ENCODE measurements at places on chromosomes 12 and 14.

DNA sequence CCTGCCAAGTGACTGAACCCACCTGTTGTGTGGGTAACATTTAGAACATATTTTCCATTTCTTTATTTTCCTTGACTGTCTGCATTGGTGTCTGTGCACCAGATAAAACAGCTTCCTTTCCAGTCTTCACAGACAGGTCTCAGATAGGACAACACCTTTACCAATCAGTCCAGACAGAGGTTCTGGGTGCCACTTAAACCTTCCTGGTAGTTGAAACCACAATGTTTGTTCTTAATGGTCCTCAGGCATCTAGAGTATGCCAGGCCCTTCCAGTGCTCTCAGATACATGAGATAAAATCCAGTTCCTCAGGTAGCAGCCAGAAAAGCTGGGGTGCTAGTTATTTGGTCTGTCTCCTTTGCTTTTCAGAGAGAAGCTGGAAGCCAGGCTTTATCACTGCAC is 7.0 kb upstream of the CLEC2D start:
- no peak for DNase-seq

DNA sequence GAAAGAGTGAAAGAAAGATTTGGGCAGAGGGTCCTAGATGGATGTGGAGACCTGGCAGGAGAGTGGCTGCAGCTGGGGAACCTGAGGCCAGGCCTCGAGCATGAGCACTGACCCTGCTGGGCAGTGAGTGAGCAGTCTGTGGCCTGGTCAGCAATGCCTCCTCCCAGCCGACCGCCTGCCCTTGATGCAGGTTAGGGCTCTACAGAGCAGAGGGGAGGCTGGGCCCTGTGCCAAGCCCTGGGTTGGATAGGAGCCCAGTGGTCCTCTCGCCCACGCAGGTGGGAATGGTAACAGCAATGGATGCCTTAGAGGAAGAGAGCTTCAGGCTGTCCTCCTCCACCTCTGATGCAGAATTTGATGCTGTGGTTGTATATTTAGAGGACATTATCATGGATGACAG is 59.8 kb downstream of the RAB35 start:
- no peak for DNase-seq

DNA sequence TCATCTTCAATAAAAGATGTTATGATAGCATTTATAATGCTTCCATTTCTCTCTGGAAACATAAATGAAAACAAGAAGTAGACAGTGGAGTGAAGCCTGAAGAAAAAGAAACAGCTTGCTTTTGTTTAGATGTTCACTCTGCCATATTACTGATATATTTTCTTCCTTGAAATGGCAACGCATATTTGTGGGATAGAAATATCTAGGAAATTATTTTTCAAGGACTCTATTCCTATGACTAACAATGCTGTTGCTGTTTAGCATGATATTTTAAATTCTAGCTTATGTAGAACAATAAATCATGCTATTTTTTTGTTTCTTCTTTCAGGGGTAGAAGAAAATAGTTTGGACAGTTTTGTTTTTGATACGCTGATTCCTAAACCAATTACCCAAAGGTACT is 359.0 kb downstream of the NAV3 start:
- no peak for DNase-seq

- no peak for DNase-seq
Measured at GRCh38 chr12:72276181-72276805, 4.1 kb downstream of the TRHDE start.

DNA sequence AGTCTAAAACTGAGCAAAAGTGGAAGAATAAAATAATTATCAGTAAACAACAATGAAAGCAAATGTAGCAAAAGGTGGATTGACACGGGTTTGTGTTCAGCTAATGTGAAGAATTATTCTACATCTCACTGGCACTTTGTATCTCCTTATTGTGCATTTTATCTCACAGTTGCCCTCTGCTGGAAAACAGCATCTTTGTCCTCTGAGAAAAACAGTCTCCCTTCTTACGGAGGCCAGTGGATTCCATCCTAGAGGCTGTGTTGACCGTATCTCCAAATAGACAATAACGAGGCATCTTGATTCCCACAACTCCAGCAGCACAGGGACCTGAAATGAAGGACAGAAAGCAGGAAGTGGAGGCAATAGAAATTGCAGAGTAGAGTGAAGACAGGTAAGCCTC is 51.3 kb upstream of the PLBD1 start:
- DNase-seq: no peak

DNA sequence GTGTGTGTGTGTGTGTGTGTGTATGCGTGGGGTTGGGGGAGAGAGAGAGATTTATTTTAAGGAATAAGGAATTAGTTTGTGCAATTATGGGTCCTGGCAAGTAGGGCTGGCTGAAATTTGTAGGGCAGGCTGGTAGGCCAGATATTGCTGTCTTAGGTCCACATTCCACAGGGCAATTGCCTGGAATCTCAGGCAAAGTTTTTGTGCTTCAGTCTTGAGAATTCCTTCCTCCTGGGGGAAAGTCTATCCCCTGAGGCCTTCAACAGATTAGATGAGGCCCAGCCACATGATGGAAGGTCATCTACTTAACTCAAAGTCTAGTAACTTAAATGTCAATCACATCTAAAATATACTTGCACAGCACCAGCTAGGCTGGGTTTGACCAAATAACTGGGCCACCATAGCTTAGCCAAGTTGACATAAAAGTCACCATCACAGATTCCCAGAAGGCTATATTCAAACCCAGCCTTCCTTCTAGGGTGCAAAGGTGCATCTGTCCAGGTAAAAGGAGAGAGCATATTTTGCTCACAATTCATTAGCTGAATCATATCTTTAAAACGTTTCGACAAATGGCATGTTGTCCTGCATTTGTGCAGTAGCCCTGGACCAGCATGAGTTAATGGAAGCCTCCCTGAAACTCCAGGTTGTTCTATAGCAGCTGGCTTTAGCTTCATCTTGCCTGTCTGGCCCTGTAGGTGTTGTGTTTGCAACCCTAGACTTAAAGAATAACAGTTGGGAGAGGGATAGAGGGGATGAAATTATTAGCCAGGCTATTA is 63.1 kb downstream of the C14orf132 start:
- no peak for DNase-seq

- no peak for DNase-seq
Measured at GRCh38 chr14:65476942-65477318, 64.4 kb downstream of the FUT8 start.

DNA sequence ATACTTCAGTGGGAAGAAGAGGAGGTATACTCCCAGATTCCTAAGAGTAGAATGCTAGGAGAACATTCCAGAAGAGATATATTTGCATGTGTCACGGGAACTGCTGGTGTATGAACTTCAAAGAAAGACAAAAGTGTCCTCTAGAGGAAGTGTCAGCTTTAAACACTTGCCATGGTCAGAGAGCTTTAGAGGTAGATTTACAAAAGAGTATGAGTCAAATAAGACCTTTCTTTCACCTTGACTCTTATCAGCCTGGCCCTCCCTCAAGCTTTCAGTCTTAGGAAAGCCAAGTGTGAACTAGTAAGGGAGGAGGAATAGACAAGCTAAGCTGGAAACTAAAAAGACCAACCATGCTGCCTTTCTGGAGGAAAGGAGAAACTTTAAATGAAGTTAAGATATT is 34.7 kb downstream of the COX8C start:
- no peak for DNase-seq

DNA sequence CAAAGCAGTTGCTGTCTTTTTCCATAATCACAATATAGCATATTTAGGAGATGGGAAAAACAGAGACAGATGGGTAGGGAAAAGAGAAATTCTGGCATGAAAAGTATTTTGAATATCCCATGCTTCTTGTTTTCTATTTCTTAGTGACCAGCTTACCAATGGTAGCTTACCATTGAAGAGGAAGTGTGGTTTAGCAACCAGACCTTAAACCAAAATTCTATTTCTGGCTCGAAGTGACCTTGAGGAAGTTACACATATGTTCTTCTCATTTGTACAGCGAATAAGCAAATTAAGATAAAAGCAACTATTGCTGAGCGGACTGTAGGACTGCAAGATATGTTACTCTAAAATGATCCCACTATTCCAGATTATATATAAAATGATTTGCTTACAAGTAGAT is 82.9 kb downstream of the FGD4 start:
- no peak for DNase-seq

DNA sequence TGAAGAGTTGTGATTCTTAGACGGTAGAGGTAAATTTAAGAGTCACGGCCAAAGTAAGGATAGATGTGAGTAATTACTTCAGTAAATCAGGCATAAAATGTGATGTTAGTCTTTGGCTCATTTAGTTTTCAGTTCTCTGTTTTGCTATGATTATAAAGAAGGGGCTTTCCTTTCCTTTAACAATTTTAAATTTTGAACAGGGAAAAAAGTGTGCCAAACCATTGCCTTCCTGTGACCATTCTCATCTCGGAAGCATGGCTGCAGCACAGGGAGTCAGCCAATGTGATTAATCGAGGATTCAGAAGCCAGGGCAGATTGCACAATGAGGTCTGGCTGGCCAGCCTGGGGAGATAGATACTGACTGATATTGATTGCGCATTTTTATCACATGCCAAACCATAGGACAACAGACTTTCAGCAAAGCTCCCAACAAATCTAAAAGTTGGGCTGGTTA is 480.2 kb upstream of the PRICKLE1 start:
- no peak for DNase-seq

DNA sequence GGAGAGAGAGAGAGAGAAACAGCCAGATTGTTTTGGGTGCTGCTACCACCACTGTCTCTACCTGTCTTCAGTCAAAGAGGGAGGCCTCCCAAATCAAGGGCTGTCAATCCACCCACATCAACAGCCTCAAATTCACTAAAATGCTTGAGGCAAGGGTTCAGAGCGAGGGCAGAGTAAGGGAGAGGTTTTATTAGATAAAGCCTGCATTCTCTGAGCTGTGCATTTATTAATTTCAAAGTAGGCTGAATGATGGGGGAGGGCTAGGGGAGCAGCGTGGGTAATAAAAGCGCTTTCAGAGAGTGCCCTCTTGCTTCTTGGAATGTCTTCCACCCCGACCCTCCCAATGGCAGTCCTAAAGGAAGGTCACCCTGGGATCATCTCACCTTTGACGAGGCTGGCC is 636.5 kb upstream of the TBX3 start:
- no peak for DNase-seq

- DNase-seq: peak; percentile 63
Measured at GRCh38 chr12:6195665-6196535, 4.3 kb upstream of the CD9 start.

DNA sequence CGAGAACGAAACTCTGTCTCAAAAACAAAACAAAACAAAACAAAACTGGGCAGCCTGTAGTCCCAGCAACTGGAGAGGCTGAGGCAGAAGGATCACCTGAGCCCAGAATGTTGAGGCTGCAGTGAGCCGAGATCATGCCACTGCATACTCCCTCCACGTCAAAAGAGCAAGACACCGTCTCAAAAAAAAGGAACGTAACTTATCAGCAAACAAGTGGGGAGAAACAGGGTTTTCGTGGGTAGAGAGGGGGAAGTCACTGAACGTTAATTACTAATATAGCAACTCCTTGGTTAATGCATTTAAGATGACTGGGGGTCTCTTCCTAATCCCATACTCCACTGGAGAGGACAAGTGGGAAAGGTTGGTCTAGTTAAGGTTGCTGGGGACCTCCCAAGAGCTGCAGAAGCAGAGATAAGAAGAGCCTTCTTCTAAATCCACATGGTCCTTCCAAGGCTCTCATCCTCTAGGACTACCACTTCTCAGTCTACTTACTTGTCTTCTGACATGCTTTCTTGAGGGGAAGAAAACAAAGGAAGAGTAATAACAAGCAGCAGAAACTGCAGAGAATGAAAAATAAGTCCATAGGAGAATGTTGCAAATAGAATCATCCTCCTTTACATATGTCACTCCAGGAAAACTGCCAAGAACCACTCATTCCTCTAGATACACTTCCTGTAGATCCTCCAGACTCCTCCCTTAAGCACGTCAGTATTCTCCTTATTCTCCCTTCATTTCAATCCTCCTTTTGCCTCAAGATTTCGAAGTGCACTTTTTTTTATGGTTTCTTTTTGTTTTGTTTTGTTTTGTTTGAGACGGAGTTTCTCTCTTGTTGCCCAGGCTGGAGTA is 5.8 kb downstream of the NUMB start:
- DNase-seq: no peak

DNA sequence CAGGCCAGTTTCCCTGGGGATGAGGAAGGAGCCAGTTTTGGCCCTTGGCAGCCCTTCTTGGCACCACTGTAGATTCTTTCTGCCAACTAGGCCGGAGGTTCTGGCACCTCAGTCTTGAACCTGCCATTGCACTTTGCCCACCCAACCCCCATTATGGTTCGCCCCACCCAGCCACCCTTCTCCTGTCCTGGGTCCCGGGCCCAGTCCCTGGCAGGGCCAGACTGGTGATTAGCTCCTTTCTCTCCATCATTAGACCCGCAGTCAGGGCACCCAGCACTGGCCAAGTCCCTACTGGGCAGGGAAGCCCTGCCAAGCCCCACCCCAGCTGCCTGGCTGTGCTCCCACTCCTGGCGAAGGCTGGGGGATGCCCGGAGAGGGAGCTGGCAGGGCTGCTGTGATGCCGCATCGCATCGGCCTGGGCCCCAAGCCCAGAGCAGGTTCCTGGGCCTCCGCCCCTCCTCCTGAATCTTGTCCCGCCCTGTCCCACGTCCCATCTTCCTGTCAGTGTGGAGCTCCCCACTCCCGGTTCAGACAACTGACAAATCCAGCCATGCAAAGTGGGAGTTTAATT is 9.8 kb downstream of the FAM222A start:
- no peak for DNase-seq

DNA sequence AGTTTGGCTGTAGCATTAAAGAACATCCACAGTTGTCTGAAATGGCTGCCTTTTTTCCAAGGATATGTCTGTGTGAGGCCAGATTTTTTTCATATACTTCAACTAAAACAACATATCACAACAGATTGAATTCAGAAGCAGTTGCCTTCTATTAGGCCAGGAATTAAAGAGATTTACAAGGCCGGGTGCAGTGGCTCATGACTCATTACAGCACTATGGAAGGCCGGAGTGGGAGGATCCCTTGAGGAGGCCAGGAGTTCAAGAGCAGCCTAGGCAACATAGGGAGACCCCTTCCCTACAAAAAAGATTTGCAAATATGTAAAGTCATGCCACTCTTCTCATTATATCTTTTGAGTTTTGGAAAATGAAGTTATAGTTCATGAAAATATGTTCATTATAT is 108.6 kb downstream of the KTN1 start:
- DNase-seq: no peak

- no peak for DNase-seq
Measured at GRCh38 chr12:18564306-18564705, 173.5 kb downstream of the PLCZ1 start.

DNA sequence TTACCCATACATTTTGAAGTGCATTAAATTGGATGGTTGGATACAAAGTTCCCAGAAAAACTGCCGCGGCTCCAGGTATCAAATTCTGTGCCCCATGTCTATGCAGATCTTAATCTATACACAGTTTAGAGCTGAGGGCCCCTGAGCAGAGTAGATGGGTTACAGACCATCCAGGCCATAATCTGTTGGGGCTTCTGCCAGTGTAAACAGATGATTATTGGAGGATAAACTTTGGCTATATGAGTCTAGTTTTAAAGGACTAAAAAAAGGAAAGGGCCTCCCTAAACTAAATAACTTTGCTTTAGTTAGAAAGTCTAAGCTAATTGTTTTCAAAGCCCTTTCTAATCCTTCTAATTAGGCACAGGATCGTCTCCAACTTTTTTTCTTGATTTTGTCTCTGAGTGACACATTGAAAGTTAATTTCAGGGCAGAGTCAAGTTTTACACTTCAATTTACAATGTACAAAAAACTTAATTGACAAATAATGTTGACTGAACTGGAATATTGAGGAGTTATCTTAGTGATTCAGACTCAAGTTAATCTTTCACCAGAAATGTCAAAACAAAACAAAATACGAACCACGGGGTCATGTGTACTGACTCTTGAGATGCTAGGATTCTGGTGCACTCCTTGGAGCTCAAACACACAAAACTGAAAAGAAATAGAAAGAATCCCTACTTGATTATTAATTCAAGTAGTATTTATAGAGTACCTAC is 133.9 kb upstream of the SCAF11 start:
- no peak for DNase-seq
